SK-N-SH (cell line): ENCODE measurements at places on chromosomes 6 and 20. TPM values are rescaled to one million over a fixed set of nuclear protein-coding genes. Genes with fewer than 3 reads are reported as not detected.

- DNase-seq = no peak
Measured at GRCh38 chr6:75933387-75933975, 139.0 kb downstream of the IMPG1 start.

- DNase-seq = no peak
Measured at GRCh38 chr6:35683267-35683666, 5.4 kb downstream of the FKBP5 start.

DNA sequence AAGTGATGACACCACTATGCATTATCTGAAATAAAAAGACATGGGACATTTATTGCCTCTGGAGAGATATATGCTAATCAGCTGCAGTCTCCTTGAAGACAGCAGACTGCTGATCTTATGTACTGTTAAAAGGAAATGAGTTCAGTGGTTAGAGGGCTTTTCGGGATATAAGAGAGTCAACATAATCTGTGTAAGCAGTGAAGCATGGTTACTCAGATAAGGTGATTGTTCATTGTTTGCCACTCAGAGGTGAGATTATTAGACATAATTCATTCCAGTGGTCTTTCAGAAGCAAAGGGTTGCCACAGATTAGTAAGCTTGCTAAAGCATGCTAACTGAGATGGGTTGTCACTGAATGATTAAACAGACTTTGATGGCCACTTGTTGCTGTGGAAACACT is 1450.7 kb upstream of the ADGRB3 start:
- no peak for DNase-seq

MAP7 gene
- 0.76 and 0.97 TPM in 2 replicates for polyA plus RNA-seq

TREML2 gene
- not detected in 2 replicates for polyA plus RNA-seq

ZSCAN31 gene
- 1.9 and 2.1 TPM in 2 replicates for polyA plus RNA-seq

C6orf163 gene
- polyA plus RNA-seq = 0.49 and 0.54 TPM in 2 replicates
